NCI-H1105 (cell line): ENCODE measurements at places on chromosomes 2 and 18.

- DNase-seq, result no peak
These were observed 319.7 kb downstream of the LPIN1 start for GRCh38 chr2:12066116-12066515.

- no peak for DNase-seq
These were observed 411.0 kb downstream of the TMEM182 start for GRCh38 chr2:103172821-103173220.

DNA sequence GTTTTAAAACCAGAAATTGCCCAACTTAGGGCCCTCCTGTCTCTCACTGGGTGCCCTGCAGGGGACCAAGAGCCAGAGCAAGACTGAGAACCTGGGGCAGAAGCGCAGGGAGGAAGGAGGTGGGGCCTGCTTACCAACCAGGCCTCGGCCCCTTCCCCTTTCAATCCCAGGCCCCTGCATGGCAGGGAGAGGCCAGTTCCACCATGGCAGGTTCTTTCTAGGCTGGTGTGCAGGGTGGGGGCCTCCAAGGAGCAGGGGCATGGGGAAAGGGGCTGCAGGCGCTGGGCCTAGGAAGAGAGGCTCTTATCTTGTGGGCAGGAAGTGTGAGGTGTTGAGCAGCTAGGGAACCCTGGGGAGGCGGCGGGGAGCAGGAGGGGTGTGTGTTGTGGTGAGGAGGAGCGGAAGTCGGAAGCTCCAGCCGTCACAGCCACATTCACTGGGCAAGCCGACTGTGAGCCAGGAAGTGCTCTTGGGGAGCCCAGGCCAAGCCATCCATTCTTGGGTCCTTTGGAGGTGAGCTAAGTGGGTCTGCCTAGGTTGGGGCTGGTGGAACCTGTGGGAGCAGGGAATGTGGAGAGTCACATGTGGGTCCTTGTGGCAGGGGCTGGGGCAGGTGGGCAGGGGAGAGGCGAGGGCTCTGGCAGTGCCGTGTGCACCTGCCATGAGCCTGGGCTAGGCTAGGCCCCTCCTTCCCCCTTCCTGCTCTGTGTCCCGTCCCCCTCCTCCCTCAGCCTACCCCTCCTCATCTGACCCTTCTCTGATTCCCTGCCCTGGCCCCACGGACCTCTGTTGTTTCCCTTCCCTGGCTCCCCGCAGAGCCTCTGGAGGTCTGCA, at the start of gene PSD4:
PSD4 (plus strand) TSS at position 430 of the 834 bp plus-strand sequence. CDS start 8,486 bp downstream, outside the sequence.
- DNase-seq, result no peak

GRCh38 chr2:143144813-143145455, 15.7 kb downstream of the ARHGAP15 start:
- no peak for DNase-seq

GRCh38 chr2:105428387-105429018, 29.7 kb upstream of the FHL2 start:
- no peak for DNase-seq

DNA sequence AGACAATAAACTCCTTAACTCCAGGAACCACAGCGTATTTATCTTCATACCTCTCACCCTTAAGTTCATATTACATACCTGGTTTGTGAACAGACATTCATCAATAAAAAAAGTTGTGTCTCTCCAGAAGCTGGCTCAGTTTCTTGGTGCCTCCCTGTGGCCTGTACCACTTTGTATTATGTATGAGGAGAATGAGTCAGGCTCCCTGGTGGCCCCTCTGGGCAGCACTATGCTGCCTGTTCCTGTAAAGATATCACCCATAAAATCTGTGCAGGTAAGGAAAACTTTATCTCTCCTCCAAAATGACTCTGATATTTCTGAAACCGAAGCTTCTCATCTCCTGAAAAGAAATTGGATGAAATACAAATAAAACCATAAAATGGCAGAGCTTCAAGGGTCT, 198.4 kb upstream of the NT5C1B start:
- DNase-seq, result no peak

- DNase-seq, result no peak
These were observed 257.7 kb upstream of the UBE2E3 start for GRCh38 chr2:180722551-180723239.

GRCh38 chr2:45401431-45401922, 209.6 kb downstream of the SRBD1 start:
- no peak for DNase-seq

GRCh38 chr18:70553936-70554260, 265.1 kb downstream of the SOCS6 start:
- no peak for DNase-seq

DNA sequence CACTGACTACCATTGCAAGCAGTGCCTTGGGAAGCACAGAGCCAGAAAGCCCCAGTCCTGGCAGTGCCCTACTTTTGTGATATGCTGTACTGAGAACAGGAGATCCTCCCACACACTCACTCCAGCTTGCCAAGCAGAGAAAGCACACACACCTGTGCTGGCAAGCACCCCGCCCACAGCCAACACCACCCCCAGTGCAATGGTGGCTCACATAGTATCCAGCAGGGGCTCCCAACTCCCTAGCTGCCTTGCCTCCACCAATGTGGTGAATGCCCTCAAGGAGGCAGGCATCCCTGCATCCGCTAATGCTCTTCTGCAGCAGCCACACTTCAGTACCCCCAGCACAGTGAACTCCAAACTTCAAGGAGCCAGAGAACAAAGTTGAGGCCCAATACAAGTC, 1655.8 kb downstream of the SUCLG1 start:
- no peak for DNase-seq

DNA sequence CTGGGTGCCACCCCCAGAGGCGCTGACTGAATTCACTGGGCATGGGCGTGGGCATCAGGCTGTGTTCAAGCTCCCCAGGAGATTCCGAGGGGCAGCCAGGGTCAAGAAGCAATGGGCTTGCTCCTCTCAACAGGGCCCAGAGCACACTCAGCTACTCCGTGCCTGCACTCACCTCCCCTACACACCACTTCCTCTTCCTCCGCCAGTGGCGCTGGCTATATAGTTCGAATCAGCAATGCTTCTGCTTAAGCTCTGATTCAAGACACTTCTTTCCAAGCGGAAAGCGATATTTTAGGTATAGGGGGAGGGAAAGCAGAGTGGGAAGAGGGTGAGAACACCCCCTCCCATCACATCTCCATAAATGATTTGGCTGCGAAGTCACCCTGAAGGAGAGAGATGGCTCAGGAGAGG, 42.1 kb downstream of the CRACDL start:
- DNase-seq, result no peak
